ENCODE measurements at places on chromosomes 7 and 10. TPM values are rescaled to one million over a fixed set of nuclear protein-coding genes. Genes with fewer than 3 reads are reported as not detected.

DNA sequence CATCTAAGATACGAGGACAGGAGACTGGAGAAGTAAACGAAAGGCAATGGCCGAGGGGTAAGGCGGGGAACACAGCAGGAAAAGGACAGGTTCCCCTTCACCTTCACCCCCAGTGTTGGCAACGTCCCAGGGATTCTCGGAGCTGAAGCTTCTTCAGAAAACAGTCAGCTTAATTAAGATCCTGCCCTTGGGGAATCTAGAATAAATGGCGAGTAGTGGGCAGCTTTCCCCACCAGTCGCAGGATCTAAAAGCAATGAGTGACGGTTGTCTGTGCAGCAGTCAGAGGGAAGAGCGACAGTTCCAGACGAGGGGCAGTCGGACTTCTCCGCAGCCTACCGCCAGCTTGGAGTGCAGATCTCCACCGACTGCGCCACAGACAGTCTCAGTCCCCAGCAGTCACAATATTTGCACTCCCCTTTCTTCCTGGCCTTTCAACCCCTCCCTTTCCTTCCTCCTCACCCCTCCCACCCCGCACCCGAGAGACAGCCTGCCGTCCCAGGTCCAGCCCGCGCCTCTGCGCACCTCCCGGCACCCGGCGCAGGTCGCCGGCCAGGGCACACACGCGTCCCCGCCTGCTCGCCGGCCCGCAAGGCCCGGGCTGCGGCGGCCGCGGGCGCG, 10.9 kb upstream of the SP8 start:
- no peak overlapping the region for H3K27ac ChIP-seq
- peak overlapping the region; percentile 26 for H3K4me3 ChIP-seq
- no peaks in the 10 kb centered on the region for H3K36me3 ChIP-seq
- H3K27me3 ChIP-seq = peaks cover 22% of the 10 kb centered on the region
- DNase-seq = peak; percentile 32

DNA sequence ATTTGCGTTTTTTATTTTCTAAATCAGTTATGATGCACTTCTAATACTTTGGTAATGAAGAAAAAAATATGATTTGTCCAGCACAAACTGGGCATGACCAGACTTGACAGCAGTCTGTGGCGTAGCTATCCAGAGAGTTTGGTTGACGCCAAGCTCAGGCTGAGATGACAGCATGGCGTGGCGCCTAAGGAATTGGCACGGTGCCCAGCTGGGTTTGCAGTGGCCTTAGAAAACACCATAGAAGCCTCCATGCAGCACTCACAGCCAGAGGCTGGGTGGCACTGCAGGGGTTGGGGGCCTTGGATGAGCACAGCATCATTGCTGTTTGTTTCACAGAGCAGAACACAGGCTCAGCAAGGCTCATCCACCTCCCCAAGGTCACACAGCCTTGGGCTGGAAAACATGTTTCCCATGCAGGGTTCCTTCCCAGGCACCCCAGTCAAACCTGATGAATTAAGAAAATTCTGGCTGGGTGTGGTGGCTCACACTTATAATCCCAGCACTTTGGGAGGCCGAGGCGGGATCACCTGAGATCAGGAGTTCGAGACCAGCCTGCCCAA, 88.9 kb downstream of the GTF2IRD1 start:
- H3K4me3 ChIP-seq = no peak overlapping the region
- H3K36me3 ChIP-seq = no peaks in the 10 kb centered on the region
- DNase-seq = peak; percentile 40
- H3K4me1 ChIP-seq = no peaks in the 10 kb centered on the region
- H3K27ac ChIP-seq = no peak overlapping the region

DNA sequence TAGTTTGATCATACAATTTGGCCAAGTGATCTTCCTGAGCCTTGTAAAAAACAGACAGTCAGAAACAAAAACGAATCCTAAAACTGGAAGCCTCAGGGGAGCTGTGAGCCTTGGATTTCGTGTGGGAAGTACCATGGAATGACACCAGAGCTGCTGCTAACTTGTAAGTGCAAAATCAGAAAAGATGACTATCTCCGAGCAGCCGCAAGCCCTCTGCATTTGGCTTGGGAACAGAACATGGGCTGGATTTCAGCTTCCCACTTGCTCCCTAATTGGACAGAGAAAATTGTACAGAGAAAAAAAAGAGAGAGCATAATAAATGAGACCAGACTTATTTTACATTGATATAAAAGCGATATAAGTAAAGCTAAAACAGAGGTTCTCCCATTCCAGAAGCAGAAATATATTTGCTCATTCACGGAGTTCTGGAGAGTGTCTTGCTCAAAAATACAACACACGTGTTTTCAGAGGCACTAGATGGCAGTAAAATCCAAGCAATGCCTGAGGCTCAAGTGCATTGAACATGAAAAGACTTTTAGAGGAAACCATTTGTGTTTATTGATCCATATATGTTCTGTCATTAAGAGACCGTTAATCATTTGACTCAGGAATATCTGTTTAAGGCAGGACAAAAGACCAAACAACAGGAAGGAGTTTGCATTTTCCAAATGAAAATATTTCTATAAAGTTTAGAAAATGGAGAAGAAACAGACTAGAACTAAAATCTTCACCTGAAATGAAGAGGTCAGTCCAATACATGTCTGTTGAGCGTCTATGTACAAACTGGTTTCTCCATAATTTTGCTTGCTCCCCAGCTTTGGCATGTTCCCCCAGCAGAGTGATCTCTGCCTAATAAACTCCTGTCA, 78.3 kb upstream of the SLC26A5 start:
- no peaks in the 10 kb centered on the region for H3K27me3 ChIP-seq
- H3K4me3 ChIP-seq = no peak overlapping the region

DNA sequence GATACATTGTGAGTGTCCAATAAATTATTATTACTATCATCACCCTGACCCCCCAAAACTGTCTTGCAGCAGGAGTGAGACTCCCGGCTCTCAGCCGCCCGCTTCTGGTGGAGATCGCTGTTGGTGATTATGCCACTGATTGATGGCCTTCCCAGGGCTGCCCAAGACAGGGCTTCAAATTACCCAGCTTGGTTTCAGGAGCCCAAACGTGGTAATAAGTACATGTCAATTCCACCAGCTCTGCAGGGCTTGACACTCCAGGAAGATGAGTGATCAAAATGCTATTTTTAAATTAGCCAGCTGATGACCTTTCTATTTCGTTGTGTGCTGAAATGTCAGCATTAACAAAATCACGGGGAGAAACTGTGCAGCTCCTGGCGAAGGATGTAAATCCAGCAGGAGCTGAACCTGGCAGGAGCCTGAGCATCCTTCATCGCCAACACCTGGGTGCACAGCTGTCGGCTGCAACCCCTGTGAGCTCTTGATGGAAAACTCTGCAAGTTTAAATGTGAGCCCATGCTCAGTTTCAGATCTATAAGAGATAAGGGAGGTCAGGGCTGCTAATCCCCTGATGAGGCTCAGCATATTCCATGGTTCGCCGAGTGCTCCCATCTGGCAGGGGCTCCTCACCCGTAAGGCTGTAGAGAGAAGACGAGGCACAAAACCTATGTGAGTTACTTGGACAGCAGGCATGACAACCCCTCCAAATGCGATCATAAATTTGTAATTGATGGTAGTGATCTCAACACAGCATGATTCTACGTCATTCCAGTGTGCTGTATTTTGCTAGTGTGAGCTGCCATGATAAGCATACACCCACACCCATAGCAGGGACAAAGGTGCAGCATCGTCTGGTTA, 446.3 kb downstream of the TCERG1L start:
- H3K27ac ChIP-seq = no peak overlapping the region
- no peaks in the 10 kb centered on the region for H3K4me1 ChIP-seq
- no peak for DNase-seq
- H3K27me3 ChIP-seq = no peaks in the 10 kb centered on the region

DNA sequence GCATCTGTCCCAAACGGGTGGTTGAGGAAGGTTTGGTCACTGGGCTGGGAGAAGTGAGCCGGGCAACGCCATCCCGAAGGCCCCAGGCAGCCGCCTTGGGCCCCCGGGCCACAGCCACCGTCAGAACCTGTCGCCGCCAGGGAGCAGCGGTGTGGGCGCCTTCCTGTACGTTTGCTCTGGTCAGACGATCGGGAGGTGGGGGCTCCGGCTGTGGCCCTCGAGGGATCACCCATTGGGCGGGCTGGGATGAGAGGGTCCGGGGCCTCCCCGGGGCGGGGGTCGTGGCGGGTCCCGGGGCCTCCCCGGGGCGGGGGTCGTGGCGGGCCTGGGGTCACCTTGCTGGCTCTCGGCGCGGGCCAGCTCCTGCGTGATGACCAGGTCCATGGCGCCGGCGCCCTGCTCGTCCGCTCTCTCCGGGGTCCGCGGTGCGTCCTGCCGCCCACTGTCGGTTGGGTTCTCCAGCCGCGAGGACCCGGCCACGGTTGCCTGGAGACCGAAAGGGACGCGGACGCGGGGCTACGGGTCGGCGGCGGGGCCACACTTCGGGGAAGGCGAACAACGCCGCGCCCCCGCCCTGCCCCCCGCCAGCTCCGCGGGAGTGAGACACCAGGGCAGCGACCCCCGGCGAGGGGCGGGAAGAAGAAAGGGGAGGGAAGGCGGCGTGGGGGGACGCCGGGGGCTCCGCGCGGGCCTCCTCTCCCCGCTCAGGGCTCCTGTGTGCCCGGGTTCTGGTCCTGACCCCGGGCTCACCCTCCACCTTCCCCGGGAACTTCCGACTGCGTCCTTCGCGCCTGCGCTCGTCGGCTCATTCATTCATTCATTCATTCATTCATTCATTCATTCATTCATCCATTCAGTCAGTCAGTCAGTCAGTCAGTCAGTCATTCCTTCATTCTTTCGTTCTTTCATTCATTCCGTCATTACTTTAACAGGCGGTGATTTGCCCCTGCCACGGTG, at the start of gene CFAP46:
CFAP46 (minus strand) TSS at position 470 of the 957 bp plus-strand sequence; CDS start at position 384, 86 bp downstream.
- no peaks in the 10 kb centered on the region for H3K4me1 ChIP-seq
- H3K36me3 ChIP-seq = no peaks in the 10 kb centered on the region
- H3K4me3 ChIP-seq = peak within 1 kb of the TSS; percentile 53
- H3K27ac ChIP-seq = no peak within 1 kb of the TSS

The GDF2 gene
- not detected for total RNA-seq

The FAM131B gene
- total RNA-seq = 0.25 TPM

The FAM24B gene
- 5.1 TPM for total RNA-seq

DNA sequence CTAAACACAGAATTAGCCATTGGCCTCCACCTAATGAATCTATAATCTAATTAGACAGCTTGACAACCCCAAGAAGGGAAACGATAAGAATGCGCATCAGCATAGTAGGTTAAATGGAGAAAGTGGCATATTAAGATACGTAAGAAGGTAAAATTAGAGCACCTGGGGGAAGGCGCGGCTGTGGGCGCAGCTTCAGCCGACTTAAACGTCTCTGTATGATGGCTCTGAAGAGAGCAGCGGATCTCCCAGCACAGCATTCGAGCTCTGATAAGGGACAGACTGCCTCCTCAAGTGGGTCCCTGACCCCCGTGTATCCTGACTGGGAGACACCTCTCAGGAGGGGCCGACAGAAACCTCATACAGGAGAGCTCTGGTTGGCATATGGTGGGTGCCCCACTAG, 518.8 kb downstream of the PHTF2 start:
- no peaks in the 10 kb centered on the region for H3K4me1 ChIP-seq
- no peaks in the 10 kb centered on the region for H3K36me3 ChIP-seq
- no peak overlapping the region for H3K27ac ChIP-seq
- H3K4me3 ChIP-seq = no peak overlapping the region
- no peak for DNase-seq
- H3K27me3 ChIP-seq = no peaks in the 10 kb centered on the region

- H3K36me3 ChIP-seq = no peaks in the 10 kb centered on the region
- peak overlapping the region; percentile 2 for H3K4me3 ChIP-seq
- peak; percentile 72 for DNase-seq
- peak overlapping the region; percentile 85 for H3K27ac ChIP-seq
Measured at GRCh38 chr7:159116581-159117339, 27.9 kb downstream of the VIPR2 start.

The PILRA gene
- total RNA-seq = 1.8 TPM

The CDHR1 gene
- 0.49 TPM for total RNA-seq

DNA sequence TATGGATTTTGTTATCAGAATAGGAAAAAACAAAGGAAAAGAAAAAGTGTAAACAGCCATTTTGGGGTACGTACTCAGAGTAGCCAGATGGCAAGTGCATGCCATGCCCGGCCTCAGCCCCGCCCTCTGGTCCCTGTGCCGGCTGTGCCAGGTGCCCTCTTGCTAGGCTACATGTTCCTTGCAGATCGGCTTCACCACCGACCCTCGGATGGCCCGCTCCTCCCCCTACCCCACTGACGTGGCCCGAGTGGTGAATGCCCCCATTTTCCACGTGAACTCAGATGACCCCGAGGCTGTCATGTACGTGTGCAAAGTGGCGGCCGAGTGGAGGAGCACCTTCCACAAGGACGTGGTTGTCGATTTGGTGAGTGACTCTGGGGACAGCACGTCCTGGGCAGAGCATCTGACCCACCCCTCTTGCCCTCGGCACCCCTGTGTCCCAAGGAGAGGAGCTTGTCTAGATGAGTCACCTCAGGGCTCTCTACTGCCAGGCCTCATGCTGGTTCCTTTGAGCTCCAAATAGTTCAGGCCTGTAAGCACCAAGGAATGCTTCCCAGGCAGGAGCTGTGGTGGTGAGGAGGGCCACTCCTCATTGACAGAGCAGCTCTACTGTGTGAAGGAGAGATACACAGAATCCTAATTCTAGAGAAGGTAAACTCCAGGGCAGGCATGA, 54.9 kb upstream of the ZMIZ2 start:
- H3K27ac ChIP-seq = no peak overlapping the region
- DNase-seq = no peak
- peaks cover 38% of the 10 kb centered on the region for H3K36me3 ChIP-seq

DNA sequence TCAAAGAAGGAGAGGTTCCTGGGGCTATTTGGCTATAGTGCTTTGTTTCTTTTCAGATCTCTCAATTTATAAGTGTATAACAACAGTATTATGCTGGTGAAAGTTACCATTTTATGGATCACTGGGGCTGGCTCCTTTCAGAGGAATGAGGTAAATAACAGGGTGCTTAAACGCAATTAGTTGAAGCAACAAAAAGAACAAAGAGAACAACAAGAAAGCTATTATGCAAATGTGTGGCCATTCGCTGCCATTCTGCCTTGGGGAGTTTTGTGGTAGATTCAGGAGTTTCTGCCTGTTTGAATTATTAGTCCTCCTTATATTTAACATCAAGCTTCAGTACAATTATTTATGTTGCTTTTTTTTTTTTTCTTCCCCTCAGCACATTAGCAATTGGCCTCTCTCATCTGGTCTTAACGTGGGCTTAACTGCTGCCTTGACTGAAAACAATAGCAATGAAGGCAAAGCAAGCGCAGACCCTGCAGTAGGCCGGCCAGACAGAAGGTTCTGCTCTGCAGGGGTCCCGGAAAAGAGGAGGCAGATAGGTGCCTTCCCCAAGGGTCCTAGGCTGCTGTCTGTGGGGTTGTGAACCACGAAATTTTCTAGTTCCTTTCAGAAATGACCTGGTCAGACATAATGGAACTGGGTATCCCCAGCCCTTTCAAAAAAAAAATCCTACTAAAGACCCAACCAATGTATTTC, 339.9 kb upstream of the PODXL start:
- no peak overlapping the region for H3K27ac ChIP-seq
- no peaks in the 10 kb centered on the region for H3K4me1 ChIP-seq
- H3K27me3 ChIP-seq = no peaks in the 10 kb centered on the region
- no peak overlapping the region for H3K4me3 ChIP-seq
- no peaks in the 10 kb centered on the region for H3K36me3 ChIP-seq
